ENCODE measurements at places on chromosomes 2 and 18.

DNA sequence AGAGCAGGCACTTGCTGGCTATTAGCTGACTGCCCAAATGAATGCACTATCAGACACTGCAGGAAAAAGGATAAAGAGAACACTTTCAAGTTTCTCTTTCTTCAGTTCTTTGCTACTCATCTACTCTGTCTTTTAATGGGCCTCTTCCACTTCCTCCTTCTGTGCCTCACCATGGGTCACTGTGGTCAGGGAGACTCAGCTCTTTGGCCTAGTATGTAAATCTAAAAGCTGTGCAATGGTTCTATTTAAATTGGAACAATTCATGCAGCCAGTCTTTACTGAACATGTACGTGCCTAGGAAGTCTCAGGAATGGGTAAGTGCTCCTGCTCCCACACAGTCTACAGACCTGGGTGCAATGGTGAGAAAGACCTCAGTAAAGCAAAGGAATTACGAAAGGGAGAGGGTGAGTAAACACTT lies 79.1 kb upstream of the DNMT3A start:
- no peak for DNase-seq

DNA sequence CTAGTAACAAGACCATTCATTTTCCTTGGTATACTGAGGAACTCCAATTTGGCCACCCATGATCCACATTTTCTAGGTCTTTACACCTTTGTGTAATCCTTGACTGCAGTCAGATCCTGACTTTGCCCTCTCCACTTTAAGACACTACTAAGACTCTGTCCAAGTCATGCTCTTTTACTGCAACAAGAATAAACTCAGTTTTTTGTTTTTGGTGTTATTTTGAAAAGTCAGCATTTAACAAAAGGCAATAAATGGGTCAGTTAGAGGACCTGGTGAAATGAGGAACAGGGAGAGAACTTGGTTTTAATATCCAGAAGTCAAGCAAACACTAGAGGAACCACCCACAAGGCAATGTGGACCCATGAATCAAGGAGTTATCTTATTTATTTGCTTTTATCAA lies 252.2 kb upstream of the RBBP8 start:
- DNase-seq: no peak

- DNase-seq: no peak
Measured at GRCh38 chr18:12998332-12999060, 7.3 kb downstream of the CEP192 start.

DNA sequence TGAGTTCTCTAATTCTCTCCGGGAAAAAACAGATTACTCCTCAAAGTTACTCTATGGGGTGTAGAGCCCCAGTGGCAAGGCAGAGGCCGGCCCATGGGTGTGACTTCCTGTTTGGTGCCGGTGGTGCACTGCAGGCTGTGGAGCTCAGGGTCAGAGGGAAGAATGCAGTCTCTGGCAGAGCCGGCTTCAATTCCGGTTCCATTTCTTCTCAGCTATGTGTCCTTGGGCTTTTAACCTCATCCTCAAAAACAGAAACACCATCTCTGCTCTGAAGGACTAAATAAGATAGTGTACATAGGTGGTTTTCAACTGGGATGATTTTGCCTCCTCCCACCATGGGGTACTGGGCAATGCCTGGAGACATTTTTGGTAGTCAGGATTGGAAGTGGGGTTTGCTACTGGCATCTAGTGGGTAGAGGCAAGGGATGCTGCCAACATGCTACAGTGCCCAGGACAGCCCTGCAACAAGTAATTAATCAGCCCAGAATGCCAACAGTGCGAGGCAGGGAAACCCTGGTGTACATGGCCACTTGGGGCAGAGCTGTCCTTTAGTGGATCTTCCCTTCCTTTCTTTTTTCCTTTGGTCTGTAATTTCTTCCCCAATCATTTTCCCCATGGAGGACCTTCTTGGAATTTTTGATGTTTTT lies 81.2 kb downstream of the INSIG2 start:
- DNase-seq: no peak

- DNase-seq: no peak
Measured at GRCh38 chr18:55246278-55246677, 287.0 kb upstream of the CCDC68 start.

DNA sequence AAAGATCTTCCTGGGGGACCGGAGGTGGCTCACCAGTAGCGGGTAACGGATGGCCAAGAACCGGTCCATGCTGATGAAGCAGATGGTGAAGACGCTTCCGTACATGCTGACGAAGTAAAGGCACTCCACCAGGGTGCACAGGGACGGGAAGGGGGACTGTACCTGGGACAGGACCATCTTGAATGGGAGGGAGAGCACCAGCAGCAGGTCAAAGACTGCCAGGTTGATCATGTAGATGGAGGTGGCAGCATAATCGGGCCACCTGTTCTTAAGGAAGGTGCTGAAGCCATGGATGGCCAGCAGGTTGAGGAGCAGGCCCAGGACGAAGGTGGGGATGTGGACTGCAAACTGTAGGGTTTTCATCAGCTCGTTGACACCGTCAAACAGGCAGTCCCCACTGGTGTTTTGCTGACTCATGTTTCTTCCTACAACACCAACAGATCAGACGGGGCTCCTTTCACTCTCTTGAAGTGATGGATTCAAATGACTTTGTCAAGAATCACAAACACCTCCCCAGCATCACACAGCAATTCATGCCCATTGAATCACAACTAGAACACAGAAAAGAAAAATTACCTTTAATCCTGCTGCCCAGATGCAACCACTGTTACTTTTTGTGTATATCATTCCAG lies 14.4 kb downstream of the GPR55 start:
- DNase-seq: no peak

GRCh38 chr2:14234911-14235310 lies 397.6 kb upstream of the LRATD1 start:
- DNase-seq: no peak

DNA sequence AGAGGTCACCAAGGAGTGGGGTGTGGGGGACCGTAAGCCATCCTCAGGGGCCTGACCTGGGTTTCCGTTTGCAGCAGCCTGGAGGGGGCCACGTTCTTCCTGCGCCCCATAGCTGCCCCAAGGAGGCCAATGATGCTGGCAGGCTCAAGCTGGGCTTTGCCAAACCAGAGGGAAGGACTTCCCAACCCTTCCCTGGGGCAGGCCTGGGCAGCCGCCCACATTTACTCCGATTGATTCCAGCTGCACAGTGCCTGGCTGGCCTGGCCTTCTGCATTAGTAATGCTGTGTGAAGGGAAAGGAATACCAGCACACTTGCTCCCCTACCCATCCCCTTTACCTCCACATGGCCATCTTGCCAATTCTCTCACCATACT lies 360.6 kb upstream of the SLC14A2 start:
- no peak for DNase-seq

DNA sequence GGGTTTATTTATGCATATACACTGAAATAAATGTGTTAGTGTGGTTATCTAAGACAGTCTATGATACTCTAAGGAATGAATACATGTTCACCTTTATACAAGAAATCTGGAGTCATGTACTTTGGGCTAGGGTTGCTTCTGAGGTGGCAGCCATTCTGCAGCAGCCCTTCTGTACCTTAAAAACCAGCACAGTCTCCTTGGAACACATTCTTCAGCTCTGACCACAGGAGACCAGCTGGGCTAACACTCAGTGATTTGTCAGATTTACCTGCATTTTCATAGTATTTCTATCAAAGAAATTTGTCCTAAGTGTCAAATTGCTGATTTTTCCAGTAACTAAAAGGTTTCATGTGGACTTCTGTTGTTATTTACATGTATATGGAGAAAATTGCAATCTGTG lies 167.7 kb downstream of the CAMKMT start:
- no peak for DNase-seq

DNA sequence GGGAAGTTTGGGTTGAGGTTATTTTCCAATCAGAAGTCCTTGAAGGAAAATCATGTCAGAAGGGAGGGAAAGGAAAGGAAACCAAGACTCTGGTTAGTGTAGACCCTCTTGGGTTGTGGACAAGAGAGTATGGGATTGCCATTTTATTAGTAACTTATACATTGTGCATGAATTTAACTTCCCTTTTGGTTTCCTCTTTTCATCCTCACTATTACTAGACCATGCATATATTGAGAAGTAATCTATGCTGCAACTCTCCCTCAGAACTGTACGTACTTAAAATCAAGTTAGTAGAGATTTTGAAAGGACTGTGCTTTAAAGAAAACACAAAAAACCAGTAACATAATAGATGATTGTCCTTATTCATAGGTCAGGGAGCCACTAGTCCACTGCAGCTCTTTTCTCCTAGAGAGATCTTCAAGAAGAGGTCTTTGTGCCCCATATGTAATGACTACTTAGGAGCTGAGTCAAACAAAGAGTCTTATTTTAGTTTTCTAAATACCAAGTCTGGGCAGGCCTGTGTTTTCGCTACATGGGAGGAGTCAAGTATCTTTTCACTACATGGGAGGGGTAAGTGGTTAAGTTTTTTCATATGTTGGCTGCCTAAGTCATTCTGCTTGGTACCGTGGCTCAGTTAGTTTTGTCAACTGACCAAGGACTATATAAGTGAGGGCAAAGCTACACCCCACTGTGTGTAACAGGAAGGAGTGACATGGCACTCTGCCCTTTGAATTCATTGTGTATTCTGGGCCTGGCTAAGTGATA lies 25.2 kb upstream of the FAM117B start:
- no peak for DNase-seq

GRCh38 chr2:176449852-176450251 lies 180.6 kb downstream of the MTX2 start:
- DNase-seq: no peak

GRCh38 chr18:63098018-63098981 lies 221.3 kb downstream of the BCL2 start:
- DNase-seq: no peak

- DNase-seq: no peak
Measured at GRCh38 chr18:11288401-11288800, 139.0 kb upstream of the PIEZO2 start.

- no peak for DNase-seq
Measured at GRCh38 chr2:98801921-98802321, 71.0 kb upstream of the MGAT4A start.

DNA sequence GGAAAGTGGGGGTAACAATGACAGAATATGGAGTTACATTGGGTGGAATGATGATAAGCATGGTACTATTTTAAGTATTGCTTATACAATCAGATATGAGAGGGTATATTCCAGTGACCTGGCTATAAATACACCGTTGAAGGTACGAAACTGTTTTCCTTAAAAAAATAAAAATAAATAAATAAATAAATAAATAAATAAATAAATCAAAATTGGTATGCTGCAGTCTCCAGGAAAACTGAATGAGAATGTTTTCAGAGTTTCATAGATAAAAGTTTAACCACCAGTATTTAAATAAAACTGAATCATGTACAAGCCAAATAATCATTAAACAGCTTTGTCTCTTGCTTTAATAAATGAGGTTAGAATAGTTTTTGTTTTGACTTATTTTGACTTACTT lies 71.4 kb downstream of the METTL8 start:
- DNase-seq: no peak

DNA sequence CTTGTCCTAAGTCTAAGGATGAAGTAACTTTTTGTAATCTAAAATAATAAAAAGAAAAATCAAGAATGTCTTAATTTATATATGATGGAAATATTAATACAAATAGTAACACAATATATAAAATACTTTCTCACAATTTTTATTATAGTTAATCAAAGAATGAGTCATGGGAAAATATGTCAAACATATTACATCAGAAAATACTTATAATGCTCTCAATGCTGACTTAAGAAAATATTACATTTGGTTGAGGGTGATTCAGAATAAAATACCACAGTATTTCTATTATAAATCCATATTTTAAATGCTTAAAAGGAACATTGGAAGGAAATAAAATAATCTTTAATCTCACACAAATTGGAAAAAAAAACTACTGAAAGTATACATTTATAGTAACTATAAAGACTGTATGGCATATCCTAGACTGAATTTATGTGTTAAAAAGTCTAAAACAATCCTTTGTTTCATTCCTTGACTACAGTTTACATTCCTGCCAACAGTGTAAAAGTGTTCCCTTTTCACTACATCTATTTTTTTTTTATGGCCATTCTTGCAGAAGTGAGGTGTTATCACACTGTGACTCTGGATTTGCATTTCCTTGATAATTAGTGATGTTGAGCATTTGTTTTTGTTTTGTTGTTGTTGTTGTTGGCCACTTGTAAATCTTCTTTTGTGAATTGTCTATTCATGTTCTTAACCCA lies 1573.5 kb upstream of the ACVR2A start:
- DNase-seq: no peak
